ENCODE measurements at places on chromosomes 5 and 9.

- DNase-seq, result no peak
Measured at GRCh38 chr5:34534523-34535103, 121.5 kb upstream of the RAI14 start.

DNA sequence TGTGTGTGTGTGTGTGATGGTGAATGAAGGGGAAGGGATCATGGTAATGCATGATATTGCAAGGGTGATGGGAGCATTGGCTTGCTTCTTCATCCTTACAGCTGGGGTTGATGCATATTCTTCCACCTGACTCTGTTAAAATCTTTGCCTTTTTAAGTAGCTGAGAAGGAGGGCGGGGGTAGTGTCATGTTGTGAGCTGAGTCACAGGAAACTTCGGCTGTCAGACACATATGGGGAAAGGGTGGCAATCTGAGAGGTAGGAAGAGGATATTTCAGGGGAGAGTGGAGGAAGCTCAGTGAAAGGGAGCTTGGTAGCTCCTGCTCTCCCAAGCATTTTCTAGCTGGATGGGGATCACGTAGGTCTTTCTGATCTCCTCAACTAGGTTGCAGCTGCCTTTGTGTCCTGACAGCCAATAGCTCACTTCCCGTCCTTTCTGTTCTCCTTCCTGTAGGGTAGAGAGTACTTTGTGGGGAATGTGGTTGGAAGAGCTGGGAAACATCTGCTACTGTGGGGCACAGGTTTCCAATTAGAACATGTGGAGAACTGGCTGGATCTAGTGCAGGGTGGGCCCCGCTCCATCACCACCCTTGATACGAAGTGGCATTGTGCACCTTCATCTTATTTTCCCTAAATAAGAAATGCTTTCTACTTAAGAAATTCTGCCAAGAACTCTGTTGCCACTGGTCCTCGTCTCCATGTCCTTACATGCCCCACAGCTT lies 18.1 kb upstream of the CLK4 start:
- DNase-seq, result no peak

DNA sequence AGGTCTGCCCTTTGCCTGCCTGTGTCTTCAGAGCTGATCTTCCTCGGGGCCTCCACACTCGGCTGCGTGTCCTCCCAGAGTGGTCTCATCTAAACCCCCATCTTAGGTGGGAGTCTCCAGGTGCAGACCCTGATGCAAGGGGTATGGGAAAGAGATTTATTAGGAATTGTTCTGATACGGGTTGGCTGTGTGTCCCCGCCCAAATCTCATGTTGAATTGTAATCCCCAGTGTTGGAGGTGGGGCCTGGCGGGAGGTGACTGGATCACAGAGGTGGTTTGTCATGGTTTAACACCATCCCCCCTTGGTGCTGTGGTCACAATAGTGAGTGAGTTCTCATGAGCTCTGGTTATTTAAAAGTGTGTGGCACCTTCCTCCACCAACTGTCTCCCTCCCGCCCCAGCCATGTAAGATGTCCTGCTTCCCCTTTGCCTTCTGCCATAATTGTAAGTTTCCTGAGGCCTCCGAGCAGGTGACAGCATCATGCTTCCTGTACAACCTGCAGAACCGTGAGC lies 208.4 kb downstream of the AOPEP start:
- DNase-seq, result no peak

GRCh38 chr9:95087659-95088242 lies 229.8 kb downstream of the FANCC start:
- DNase-seq, result peak; percentile 3

GRCh38 chr5:80904533-80905187 lies 55.5 kb upstream of the RASGRF2 start:
- no peak for DNase-seq

DNA sequence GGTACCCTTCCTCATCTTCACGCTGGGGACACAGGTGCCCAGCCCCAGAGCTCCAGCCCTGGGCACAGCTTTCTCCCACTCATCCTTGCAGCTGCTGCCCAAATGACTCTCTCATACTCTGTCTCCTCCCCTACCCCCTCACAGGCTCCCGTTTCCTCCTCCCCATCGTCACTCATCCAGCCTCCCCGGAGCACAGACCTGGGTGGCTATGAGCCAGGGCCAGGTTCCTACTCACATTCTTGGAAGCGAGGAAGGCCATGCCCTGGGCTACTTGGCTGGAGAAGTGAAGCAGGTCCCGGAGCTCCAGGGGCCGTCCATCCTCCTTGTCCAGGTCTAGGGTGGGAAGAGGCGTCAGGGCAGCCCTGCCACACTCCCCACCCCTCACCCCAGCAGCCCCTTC lies 29.3 kb downstream of the CSF1R start:
- no peak for DNase-seq

GRCh38 chr5:125298258-125298657 lies 551.8 kb upstream of the ZNF608 start:
- no peak for DNase-seq

DNA sequence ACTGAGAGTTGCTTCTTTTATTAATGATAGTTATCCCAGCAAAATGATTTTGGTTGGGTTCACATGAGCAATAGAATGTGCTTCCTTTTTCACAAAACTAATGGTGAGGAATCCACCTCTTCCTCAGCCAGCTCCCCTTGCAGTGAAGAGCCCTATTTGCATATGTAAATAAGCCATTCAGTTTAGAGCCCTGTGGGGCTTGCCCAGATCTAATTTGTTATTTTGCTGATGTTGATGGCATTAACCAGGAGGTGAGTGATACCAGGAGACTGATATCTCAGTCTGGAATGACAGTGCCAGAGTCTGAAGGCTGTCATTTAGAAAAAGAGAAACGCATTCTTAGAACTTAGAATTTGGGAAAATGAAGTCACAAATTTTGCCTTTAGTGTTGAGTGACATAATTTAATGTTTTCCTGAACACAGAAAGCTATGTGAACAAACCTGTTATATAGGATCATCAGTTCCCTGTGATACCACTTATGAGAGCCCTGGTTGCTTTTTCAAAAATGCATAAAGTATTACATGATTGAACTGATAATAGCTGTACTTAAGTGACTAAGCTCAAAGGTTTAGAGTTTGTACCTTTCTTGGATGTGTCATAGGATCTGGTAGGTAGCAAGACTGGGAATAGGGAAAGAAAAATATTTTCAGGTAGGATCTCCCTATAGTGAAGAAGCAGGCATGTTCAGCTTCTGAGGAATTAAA lies 271.6 kb downstream of the MAST4 start:
- DNase-seq, result no peak

GRCh38 chr5:103487218-103487617 lies 75.4 kb downstream of the NUDT12 start:
- no peak for DNase-seq

GRCh38 chr9:130138171-130138653 lies 34.0 kb upstream of the NCS1 start:
- no peak for DNase-seq

- no peak for DNase-seq
Measured at GRCh38 chr9:134456756-134457305, 130.6 kb downstream of the RXRA start.

DNA sequence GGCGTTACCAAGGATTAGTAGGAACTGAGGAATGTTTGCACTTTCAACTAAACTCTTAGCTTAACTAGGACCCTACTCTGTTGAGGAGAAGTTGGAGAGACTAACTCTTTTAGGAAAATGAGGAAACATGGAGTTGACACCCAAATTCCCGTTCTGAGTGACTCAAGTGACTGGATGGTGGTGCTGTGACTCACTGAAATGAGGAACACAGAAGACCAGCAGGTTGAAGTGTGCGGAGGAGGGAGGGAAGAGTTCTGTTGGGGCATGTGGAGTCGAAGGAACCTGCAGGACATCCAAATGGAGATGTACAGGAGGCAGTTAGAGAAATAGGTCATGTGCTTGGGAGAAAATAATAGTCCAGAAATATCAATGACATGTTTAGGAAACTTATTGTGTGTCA lies 8.2 kb downstream of the HEXB start:
- DNase-seq, result no peak

DNA sequence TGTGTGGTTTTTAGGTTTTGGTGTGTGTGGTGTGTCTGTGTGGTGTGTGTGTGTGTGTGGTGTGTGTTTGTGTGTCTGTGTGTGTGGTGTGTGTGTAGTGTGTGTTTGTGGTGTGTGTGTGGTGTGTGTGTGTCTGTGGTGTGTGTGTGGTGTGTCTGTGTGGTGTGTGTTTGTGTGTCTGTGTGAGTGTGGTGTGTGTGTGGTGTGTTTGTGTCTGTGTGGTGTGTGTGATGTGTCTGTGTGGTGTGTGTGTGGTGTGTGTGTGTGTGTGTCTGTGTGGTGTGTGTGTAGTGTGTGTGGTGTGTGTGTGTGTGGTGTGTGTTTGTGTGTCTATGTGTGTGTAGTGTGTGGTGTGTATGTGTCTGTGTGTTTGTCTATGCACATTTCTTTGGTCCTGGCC lies 25.0 kb upstream of the NKD2 start:
- no peak for DNase-seq

GRCh38 chr5:140565024-140565779 lies 574 bp downstream of the SLC35A4 start:
- no peak for DNase-seq

DNA sequence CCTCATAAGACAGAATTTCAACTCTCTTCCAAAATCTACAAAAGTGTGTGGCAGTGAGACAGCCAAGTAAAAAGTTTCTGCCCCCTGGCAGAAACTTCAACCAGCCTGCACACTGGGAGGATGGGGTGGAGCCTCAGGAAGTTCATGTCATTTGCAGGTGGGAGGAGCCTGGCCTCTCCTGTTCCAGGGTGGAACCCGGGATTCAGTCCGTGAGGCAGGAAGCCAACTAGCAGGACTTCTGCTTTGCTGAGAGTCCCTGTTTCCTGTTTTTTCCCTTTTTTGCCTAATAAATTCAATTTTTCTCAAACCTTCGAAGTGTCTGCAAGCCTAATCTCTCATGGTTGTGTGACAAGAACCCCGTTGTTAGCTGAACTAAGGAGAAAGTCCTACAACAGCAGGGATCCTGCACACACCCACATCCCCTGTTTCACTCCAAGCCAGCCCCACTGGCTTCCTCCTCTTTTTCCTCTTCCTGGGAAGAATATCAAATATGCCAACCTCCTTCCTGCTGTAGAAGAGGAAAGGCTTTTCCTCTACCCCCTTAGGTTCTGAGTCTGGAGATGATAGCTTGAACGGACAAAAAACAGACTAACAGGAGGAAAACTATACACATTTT lies 69.3 kb downstream of the ALDH7A1 start:
- no peak for DNase-seq

GRCh38 chr9:100474924-100475276 lies 2.0 kb downstream of the TMEFF1 start:
- DNase-seq, result no peak

GRCh38 chr9:107137495-107138202 lies 145.4 kb upstream of the RAD23B start:
- peak; percentile 15 for DNase-seq

DNA sequence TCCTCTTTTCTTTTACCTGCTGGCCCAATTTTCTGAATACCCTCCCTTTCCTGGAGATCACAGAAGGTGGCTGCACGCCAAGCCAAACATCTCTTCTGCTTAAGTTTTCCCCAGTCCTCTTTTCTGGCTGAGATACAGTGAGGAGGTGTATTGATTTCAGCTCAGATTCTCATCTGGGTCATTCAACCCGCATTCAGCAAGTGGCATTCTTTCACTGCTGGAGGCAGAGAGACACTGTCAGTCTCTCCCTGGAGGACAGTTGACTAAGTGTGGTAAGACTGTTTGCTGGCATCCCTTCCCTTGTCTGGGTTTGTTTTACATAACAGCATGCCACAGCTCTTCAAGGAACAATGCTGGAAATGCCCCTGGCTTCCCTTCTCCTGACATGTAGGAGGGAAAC lies 60.5 kb downstream of the GABRG2 start:
- DNase-seq, result no peak

GRCh38 chr5:173618927-173619519 lies 2.6 kb upstream of the BOD1 start:
- peak; percentile 69 for DNase-seq

DNA sequence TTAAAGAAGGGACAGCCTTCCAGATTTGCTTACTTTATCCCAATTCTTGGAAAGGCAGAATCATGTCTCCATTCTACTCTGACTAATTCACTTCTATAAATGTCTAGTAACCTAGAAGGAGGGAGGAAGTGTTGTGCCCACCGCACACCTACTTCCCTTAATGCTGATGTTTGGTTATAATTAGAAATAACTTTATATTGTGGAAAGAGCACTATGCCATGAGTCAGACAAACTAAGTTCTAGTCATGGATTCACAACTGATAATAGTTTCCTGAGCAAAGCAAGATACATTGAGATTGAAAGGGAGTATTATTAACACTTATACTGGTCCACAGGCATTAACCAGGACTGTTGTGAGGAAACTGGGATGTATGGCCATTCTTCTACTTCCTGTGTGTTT lies 345.9 kb upstream of the RPS23 start:
- no peak for DNase-seq

DNA sequence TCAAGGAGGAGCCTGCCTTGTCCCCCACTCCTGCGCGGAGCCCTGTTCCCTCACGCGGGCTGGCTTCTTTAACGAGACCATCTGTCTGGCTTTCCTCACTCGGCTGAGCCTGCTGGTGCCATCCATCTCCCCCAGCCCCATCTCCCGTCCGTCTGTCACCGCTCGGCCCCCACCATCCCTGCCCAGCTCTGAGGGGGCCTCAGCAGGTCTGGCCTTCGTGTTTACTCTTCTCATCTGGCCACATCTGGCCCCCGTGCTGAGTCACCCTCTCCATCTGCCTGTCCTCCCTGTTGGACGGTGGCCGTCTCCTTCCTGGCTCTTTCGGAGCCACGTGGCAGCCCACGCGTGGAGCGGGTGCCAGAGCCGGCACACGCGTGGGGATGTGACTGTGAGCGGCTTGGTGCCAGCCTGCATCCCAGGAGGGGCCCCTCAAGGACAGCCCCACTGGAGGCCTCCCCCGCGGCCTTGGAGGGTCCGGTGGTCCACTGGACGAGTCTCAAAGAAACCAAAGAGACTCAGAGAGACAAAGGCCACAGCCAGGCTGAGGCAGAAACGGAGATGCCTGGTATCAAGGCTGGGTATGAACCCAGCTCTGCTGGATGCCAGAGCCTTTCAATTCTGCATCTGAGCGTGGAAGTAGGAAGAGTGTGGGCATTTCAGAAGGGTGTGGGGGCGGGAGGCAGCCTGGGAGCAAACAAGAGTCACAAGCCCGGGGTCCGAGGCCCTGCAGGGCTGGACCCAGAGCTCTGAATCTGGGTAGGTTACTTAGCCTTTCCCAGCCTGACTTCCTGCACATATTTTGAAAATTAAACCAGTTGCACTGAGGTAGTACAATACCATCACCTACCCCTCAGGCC lies 76.7 kb upstream of the UNC5A start:
- DNase-seq, result no peak

DNA sequence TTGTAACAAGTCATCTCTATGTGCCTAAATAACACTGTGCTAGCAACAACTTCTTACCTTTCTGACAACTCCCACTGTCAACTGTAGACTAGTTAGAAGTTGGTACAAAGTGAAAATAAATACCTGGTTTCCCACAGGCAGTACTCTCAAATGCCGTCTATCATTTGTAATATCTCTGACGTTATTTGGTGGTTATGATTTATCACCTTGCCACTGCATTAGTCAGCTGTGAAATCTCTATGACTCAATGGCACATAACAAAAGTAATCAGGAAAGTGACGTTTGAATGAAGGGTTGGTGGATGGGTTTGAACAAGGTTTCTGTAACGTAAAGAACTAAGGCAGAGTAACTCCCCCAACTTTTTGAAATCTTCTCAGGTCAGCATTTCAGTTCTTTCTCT lies 592.3 kb downstream of the MAT2B start:
- no peak for DNase-seq

Data from RPMI8226 (cell line).